ENCODE measurements at places on chromosomes 12 and 14.

GRCh38 chr14:99266181-99267178 is 5.5 kb downstream of the BCL11B start:
- DNase-seq = peak; percentile 73

DNA sequence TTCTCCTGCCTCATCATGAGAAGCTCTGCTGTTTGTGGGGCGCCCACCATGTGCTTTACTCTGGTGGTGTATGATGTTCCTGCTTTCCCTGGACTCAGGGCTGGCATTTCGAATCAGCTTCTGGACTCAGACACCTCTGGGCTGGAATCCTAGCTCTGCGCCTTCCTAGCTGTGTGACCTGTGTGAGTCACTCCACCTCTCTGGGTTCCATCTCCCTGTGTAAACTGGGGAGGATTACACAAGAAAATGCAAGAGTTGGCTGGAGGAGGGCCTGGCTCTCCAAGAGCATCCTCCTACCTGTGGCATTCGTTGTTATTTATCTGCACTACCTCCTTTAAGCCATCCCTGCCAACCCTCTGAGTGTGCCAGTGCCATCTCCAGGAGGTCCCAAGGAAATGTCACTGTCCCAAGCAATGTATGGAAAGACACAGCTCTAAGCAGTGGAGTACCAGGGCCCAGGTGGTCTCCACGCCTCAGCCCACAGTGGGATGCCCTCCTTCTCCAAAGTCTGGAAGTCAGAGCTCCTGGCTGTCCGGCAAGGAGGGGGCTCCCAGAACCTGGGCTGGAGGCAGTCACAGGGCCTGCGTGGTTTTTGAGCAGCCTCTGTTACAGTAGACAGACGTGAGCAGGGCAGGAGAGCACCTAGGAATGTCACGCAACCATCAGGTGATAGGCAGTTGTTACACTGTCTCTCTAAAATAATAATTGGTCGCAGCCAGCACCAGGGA is 7.3 kb upstream of the TNFAIP2 start:
- no peak for DNase-seq

- DNase-seq = peak; percentile 32
Observed at GRCh38 chr12:77058740-77059139, 6.6 kb downstream of the E2F7 start.

DNA sequence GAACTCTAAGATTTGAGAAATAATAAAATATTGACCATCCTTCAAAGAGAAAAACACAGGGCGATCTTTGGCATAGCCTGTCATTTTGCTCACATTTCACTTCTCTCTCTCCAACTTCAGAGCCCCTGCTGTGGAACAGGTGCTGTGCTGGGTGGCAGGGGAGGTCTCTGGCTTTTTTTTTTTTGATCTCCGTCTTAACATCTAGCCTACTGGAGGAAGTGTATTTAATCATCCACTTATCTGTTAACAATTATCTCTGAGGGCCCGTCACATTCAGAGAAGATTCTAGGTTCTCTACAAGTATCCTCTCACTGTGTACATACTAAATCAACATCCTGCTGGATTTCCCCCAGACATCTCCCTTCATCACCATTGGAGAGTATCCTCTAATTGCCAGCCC is 34.1 kb downstream of the CHST11 start:
- DNase-seq = no peak

- DNase-seq = no peak
Observed at GRCh38 chr14:92254786-92255185, 68.2 kb upstream of the SLC24A4 start.

GRCh38 chr12:100473716-100474150 is at the start of gene NR1H4:
NR1H4 (plus strand) TSS chr12:100473866; CDS start chr12:100493324, 19,458 bp downstream.
- DNase-seq = no peak

- DNase-seq = peak; percentile 98
Observed at GRCh38 chr12:79451978-79452377, 238.8 kb downstream of the PAWR start.

GRCh38 chr12:58881816-58882215 is 38.5 kb downstream of the LRIG3 start:
- DNase-seq = no peak

DNA sequence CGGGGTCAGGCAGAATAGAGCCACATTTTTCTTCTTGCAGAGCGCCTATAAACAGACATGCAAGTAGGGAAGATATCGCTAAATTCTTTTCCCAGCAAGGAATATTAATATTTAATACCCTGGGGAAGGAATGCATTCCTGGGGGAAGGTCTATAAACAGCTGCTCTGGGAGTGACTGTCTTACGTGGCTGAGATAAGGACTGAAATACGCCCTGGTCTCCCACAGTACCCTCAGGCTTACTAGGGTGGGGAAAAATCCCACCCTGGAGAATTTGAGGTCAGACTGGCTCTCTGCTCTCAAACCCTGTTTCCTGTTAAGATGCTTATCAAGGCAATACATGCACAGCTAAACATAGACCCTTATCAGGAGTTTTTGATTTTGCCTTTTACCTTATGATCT is 262.3 kb downstream of the CEP128 start:
- no peak for DNase-seq

- DNase-seq = peak; percentile 75
Observed at GRCh38 chr14:62308891-62309290, 546.7 kb downstream of the SNAPC1 start.

DNA sequence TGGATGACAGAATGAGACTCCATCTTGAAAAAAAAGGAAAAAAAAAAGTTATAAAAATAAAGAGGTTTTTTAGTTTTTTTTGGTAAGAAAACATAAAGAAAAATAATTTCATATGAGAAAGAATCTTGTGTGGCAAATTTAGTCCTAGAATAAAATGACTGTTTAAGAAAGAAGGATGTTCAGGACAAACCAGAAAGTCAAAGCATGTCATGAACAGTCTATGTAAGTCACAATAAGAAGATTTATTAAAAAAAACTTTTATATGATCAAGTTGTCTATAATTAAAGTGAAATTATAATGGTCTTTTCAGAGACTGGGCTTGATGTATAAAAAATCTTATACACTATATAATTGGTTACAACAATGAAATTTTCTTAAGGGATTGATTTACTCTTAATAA is 68.1 kb upstream of the HECTD1 start:
- DNase-seq = no peak

- no peak for DNase-seq
Observed at GRCh38 chr14:60655898-60656685, 6.8 kb upstream of the SIX1 start.

DNA sequence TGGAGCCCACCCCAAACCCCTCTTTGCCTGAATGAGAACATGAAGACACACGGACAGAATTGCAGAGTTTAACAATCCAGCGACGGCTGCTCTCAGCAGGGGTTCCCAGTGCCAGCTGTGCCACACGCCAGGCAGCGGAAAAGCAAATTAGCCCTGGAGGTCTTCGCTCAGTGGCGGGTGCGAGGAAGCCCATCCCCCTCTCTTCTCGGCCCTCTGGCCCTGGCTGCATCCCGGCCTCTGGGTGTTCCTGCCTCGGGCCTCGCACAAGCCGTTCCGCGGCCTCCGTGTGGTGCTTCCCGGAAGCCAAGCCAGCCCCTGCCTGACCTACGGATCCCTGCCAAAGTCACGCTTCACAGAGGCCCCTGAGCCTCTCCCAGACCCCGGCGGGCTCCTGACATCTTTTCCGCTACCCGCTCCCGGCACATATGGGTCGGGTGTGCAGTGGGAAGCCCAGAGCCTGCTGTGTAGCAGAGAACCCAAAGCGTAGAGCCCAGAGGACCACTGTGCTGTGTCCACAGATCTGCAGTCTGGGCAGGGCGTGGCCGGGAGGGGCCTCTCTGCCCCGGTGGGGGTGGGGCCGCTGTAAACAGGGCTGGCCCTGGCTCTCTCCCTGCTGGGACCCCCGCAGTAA is 70.7 kb upstream of the GALNT9 start:
- DNase-seq = no peak

DNA sequence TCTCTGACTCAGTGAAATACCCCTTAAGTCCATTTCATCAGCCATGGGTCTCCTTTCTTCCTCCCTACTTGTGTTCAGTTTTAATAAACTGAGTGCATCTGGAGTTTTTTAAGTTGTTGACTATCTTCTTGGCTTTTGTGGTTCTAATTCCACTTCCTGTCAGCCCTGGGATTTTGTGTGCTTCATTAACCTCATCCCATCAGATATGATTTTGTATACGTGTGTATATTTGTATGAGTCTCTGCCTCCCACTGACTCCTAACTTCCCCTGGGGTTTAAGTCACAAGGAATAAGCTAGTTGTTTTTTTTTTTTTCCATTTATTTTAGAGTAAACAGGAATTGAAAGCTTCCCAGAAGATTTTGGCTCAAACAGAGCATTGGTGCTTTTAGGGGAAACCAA is 62.7 kb downstream of the TTLL5 start:
- no peak for DNase-seq

DNA sequence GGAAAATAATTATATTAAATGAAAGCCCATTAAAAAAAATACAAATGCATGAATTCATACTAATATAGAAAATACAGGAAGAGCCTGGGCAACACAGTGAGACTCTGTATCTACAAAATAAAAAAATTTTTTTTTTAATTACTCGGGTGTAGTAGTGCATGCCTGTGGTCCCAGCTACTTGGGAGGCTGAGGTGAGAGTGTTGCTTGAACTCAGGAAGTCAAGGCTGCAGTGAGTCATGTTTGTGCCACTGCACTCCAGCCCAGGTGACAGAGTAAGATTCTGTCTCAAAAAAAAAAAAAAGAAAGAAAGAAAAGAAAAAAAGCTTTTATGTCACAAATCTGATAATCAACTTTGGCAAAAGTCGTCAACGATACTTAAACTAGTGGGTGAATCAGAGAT is 80.6 kb upstream of the PLEKHA5 start:
- DNase-seq = no peak

GRCh38 chr12:93502802-93503623 is 35.7 kb downstream of the MRPL42 start:
- peak; percentile 71 for DNase-seq
